Femur (tissue), 1 donor: ENCODE measurements at places on chromosomes 4 and X.

- DNase-seq = no peak
These were observed 8.8 kb downstream of the TMEM255A start for GRCh38 chrX:120302434-120302833.

DNA sequence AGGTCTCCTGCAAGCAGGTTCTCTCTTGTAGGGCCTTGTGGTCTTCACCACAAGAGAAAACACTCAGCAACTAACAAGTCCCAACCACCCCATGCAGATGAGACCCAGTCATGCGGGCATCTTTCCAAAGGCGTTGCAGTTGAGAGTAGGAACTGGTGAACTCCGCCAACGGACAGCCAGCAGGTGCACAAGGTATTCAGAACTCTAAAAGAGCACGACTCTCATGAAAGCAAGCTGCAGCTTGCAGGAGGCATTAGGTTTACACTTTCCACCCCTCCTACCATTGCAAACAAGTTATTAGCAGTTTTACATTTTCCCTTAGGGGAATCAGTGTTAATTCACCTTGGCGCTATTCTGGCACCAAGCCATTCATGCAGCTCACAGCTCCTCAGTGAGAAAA lies 173.4 kb upstream of the KIT start:
- DNase-seq = no peak

GRCh38 chr4:23130845-23131244 lies 438.1 kb downstream of the GBA3 start:
- no peak for DNase-seq

GRCh38 chrX:10367406-10367805 lies 210.6 kb downstream of the CLCN4 start:
- DNase-seq = peak; percentile 47

- no peak for DNase-seq
These were observed 6.8 kb downstream of the MEPE start for GRCh38 chr4:87839592-87839946.

GRCh38 chrX:78333521-78333920 lies 6.1 kb upstream of the CYSLTR1 start:
- no peak for DNase-seq

- DNase-seq = no peak
These were observed 133.3 kb upstream of the ZIC3 start for GRCh38 chrX:137432609-137433008.

DNA sequence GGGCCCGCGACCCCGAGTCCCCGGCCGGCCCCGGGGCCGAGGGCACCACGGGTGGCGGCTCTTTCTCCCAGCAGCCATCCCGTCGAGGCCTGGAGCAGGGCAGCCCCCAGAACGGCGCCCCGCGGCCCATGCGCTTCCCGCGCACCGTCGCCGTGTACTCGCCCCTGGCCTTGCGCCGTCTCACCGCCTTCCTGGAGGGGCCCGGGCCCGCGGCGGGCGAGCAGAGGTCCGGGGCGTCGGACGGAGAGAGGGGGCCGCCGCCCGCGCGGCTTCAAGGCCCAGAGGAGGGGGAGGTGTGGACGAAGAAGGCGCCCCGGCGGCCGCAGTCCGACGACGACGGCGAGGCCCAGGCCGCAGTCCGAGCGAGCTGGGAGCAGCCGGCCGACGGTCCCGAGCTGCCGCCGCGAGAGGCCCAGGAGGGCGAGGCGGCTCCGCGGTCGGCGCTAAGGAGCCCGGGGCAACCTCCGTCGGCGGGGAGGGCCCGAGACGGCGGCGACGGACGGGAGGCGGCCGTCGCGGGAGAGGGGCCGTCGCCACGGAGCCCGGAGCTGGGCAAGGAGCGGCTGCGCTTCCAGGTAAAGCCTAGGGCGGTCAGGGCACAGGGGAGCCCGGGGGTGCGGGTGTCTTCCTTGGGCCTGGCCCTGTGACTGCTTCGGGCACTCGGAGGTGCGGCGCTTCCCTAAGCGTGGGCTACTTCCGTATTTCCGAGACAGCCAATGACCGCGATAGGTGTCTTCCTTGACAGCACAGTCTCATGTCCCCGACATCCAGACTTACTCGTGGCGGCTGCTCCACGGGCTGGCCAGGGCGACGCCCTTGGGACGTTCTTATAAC lies 845 bp downstream of the ZAR1 start:
- DNase-seq = peak; percentile 24

- DNase-seq = no peak
These were observed 12.6 kb downstream of the ELF4 start for GRCh38 chrX:130097507-130098209.

DNA sequence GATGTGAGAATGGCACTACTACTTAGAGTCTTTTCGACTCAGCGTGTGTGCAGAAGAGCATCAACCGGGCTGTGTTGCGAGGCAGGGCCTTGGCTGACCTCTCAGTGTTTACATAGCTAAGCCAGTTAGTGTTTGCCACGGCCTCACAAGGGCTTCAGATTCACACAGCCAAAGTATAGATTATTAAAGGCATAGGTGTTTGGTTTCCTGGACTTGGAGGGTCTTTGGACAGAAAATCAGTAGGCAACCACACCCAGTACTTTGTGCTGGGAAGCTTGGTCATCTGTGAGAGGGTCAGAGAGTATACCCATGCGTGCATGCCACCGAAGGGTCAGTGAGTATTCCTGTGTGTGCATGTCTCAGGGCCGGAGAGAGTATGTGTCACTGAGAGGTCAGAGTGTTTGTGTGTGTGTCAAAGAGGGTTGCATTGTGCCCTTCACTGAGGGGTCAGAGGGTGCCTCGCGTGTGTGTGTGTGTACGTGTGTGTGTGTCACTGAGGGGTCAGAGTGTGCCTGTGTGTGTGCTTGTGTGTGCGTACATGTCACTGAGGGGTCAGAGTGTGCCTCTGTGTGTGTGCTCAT lies 69.7 kb upstream of the MSANTD1 start:
- DNase-seq = no peak

DNA sequence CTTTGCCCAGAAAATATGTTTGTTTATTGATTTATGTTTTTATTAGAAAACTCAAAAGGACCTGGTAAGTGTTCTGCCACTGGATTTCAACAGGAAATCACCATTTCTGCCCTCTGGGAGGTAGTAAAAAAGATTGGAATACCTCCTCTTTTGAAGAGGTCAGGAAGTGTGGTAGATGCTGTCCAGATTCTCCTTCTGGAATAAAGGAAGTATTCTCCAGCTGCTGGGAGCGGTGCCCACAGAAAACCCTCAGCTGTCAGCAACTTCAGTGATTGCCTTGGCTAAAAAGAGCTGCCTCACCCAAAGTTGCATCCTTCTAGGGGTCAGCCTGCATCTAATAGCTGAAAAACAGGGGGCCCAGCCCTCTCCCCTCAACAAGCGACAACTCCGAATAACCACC lies 13.8 kb upstream of the ZNF674 start:
- DNase-seq = no peak

- peak; percentile 80 for DNase-seq
These were observed 2.1 kb downstream of the C4orf54 start for GRCh38 chr4:99655308-99656081.

GRCh38 chr4:110878413-110878812 lies 255.5 kb upstream of the PITX2 start:
- no peak for DNase-seq

DNA sequence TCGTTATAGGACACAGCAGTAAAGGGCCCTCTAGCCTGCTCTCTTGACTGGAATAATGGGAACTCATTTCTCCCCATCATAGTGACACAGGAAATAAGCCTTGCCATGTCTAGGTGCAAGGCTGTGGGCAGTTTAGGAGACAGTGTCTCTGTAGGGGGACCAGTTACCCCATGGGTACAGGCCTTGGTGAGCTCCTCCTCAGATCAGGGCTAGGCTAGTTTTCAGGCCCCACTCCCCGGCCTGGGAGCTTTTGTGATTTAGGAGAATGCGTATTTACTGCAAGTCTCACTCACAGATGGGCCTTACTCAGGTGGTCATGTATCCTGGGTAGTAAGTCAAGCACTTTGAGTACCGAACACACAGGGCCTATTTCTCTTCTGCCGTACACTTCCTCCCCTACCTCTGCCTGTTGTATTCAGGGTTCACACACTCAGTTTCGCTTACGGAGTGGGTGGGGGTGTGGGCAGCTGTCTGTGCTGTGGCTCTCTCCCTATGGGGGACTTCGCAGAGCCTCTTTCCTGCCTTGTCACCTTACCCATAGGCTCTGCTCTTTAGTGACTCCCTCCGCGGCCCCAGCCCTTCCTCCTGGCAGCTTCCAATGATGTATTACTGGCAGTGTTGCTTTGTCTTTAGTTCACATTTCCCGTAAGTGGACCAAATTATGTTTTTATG lies 34.2 kb downstream of the FAM193A start:
- DNase-seq = no peak

DNA sequence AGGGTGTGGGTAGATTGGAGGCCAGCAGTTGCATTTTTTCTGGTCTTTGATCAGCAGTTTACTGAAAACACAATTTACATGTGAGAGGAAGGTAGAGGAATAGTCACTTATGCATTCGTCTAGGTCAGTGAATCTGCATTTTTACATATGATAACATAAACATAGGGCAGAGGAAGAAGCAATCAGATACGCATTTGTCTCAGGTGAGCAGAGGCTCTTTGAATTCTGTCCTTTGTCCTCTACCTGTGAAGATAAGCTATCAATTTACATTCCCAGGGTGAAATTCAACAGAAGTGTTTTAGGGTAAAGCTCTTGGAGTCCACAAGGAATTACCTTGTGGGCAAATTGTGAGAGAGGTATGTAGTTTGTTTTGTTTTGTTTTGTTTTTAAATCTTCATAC lies 306.5 kb downstream of the MAGEB5 start:
- DNase-seq = no peak

GRCh38 chr4:144399927-144400326 lies 246.0 kb upstream of the HHIP start:
- DNase-seq = peak; percentile 20

GRCh38 chr4:1208266-1208961 lies 36.0 kb upstream of the SPON2 start:
- peak; percentile 57 for DNase-seq

GRCh38 chrX:70444326-70444945 lies at the start of gene DLG3:
TSS of gene DLG3 (plus strand) at chrX:70444835. CDS start at chrX:70445202, 367 bp downstream.
- no peak for DNase-seq

DNA sequence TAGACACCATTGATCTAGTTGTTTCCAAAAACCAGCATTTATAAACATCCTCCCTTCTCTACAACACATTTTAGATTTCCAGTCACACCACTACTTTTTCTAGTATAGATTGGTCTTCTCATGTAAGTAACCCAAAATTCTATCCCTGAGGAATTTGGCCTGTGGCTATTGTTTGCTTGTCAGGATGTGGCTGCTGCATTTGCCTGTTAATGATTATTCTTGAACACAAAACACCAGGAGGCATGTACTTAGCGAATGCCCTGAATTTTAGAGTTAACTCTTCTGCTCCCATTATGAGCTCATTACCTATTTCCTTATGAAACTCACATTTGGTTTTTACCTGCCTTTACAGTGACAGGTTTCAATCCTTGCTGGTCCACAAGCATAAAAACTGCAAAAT lies 102.0 kb upstream of the FSTL5 start:
- DNase-seq = no peak

- no peak for DNase-seq
These were observed 304.9 kb downstream of the DHX15 start for GRCh38 chr4:24279469-24279868.

- no peak for DNase-seq
These were observed 66.2 kb downstream of the MAGEA1 start for GRCh38 chrX:153245288-153245731.

DNA sequence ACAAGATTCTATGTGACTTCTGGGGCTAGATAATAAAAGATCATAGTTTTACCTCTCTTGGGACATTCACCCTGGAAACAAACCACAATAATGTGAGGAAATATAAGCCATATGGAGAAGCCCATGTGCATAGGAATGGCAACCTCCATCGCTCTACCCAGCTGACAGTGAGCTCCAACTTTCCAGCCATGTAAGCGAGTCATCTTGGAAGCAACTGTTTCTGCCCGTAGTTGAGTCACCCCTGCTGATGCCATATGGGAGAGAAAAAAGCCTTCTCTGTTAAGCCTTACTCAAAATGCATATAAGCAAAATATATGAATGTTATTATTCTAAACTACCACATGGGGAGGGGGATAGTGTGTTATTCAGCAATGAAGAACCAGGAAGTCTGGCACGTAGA lies 31.4 kb upstream of the RELL1 start:
- no peak for DNase-seq

DNA sequence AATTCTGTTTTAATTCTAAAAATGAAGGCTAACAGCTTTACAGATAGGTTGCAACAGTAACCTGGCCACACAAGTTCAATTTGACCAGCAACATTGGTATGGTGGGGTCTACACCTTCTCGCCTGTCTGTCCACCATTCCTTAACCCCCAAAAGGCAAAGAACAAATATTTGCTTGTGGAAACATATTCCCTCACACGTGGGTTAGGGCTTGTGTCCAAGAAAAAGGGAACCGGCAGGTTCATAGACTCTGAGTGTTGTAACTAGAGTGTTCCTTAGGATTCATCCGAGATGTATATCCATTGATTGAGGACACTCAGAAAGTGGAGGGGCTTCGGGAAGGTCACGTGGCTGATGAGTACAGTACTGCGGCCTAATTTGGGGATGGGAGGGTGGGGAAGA lies 54.1 kb downstream of the C4orf51 start:
- DNase-seq = peak; percentile 22

DNA sequence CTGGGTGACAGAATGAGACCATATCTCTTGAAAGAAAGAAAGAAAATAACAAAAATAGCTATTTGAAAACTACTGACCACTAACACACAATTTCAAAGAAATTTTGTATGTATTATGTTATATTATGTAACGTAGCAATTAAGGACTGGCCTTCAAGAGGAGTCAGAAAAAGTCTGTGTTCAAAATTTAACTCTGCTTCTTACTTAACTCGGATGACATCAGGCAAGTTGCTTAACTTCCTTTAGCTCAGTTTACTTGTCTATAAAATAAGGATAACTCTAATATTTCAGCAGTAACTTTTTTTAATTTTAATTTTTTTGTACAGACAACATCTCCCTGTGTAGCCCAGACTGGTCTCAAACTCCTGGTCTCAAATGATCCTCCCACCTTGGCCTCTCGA lies 14.6 kb upstream of the PRSS12 start:
- no peak for DNase-seq

- no peak for DNase-seq
These were observed 10.4 kb upstream of the GPC3 start for GRCh38 chrX:133995759-133996158.

DNA sequence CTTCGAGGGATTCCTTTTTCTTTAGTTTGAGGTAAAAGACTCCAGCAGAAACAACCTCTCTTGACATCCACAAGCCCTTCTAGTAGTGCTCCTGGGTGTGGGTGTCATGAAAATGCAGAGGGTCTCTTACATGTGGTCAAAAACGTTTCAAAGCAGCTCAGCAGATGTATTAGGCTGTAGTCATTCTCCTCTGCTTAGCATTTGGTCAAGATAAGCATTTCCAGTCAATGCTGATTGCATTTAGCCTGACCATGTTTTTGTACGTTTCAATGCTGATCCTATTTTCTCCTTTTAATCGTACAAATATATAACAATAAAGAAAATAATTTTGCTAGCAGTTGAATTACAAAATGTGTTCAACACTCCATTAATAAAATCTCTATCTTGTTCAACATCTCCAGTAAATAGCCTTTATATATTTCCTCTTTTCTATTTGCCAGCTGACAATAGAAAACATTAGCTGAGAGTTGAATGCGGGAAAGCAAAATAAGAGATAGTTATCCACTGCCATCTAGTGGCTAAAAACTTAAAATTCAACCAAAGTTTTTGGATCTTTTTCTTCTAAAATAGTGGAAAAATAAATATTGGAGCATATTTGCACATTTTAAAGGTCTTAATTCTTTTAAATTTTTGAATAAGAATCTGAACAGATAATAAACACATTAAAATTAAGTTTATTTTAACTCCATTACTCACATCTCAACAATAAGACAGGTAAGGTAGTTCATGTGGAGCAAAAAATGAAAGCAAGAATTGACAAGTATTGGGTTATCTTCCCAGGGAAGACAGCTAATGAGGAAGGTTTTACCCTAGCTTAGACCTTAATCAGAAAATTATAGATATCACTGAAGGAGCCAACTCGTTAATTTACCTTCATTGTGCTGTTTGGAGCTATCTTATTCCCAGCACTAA lies 15.2 kb upstream of the PACRGL start:
- DNase-seq = no peak
